ENCODE measurements at places on chromosomes 1 and 21.

- no peak for DNase-seq
These were observed 102.2 kb upstream of the SNX7 start for GRCh38 chr1:98559291-98559690.

DNA sequence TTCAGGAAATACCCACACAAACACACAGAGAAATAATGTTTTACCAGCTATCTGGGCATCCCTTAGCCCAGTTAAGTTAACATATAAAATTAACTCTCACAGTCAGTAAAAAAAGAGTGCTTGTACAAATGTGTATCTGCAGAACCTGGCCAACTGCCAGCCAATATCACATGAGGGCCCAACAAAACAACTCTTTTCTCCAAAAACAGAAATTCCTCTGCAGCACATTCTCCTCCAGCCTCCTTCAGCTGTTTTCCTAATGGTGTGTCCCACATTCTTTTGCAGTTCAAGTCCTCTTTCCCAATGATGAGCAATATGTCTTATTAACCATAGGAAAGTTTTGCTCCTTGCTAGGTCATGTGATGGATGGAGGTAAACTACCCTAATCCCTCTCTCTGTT lies 75.5 kb downstream of the LRRC7 start:
- no peak for DNase-seq

GRCh38 chr1:204977318-204977717 lies 65.7 kb upstream of the CNTN2 start:
- DNase-seq: no peak

- DNase-seq: peak; percentile 15
These were observed 27.9 kb downstream of the RGS5 start for GRCh38 chr1:163174524-163175437.

- DNase-seq: no peak
These were observed 3.6 kb upstream of the KIF17 start for GRCh38 chr1:20721117-20722061.

DNA sequence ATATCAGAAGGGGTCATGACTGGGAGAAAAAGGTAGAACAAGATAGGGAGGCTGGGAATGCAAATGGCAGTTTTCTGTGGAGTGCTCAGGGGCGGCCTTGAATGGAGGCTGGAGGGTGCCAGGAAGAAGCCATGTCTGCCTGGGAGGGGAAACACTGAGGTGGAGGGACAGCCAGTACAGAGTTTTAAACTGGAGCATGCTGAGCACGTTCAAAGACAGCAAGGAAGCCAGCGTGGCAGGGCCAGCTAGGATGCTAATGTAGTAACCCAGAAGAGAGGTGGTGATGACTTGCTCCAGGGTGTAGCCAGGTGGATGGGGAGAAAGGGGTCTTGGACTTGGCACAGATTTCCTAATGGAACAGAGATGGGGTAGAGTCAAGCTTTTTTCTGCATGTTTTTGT lies 445.8 kb upstream of the VAMP3 start:
- DNase-seq: no peak

- DNase-seq: no peak
These were observed 3.8 kb downstream of the DMBX1 start for GRCh38 chr1:46493316-46494032.

GRCh38 chr21:44919913-44920693 lies 596 bp downstream of the ITGB2 start:
- no peak for DNase-seq

DNA sequence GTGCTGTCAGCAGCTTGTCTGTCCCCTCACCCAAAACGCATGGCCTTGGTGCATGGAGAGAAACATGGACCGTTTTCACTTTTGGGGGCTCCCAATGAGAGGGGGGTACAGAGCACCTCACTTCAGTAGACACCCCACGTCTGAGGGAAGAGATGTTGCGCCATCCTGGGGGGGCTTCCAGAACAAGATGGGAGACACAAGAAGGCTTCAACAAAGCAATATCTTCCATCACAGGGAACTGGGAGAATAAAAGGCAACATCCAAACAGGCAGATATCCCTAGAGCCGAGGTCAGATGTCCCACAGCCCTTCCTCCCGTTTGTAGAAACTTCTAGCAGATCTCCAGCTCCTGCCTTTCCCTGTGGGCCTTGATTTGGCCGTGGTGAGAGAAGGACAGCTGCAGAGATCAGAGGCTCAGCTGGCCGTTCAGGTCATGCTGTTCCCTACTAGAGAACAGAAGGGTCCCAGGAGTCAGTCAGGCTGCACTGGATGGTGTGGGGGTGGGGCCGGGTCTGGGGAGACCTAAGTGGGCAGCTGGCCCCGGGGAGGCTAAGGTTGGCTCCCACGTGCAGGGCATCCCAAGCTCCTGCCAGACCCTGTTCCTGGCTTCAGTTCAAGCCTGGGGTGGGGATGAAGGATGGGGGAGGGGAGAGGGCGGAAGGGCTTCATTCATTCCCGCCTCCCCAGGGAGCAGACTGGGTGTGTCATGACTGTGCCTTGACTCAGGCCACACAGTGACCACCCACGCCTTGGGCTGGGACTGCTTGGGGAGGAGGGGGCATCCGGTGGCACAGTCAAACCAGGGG lies 4.4 kb downstream of the PLOD1 start:
- DNase-seq: no peak

- no peak for DNase-seq
These were observed 2.0 kb downstream of the C1orf116 start for GRCh38 chr1:207030522-207031009.

DNA sequence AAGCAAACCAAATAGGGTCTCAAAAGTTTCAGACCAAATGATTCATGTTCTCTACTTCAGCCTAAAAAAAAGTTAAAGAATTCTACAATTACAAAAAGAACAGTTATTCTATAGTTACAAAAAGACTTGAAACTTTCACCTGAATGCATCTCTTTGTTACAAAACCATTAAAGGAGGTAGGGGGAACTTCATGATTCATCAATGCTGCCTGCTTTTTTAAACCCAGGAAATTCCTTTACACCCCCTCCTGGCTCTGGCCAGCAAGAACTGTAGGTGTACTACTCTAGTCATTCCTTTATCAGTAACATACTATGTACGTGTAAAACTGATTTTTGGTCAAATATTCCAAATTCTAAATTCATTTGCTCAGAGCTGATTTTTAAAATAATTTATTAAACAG lies 5.0 kb downstream of the FAF1 start:
- no peak for DNase-seq

DNA sequence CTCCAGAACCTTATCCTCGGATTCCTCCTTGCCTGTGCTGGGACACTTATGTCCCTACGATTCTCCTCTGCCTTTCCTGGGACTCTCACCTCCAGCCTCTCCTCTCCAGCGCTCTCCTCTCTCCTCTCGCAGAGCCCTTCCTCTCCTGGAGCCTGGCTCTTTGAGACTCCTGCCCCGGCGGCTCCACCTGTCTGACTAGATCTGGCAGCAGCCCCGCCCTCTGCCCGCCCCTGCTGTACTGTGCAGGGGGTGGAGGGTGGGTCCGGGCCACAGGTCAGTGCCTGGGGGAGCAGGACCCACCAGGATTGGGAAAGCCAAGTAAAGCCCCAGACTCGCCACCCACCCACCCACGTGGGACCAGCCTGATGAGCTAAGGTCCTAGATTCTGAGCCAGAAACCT lies 1.6 kb downstream of the ELOVL1 start:
- no peak for DNase-seq

- no peak for DNase-seq
These were observed 263.2 kb downstream of the TM2D1 start for GRCh38 chr1:61461406-61462384.

GRCh38 chr1:10497109-10497508 lies 22.4 kb downstream of the PEX14 start:
- no peak for DNase-seq

- no peak for DNase-seq
These were observed 182.5 kb upstream of the SGIP1 start for GRCh38 chr1:66351478-66351877.

- no peak for DNase-seq
These were observed 372.7 kb downstream of the BRINP3 start for GRCh38 chr1:190104961-190105360.

- DNase-seq: no peak
These were observed 93.7 kb downstream of the TNNI3K start for GRCh38 chr1:74328851-74329250.

DNA sequence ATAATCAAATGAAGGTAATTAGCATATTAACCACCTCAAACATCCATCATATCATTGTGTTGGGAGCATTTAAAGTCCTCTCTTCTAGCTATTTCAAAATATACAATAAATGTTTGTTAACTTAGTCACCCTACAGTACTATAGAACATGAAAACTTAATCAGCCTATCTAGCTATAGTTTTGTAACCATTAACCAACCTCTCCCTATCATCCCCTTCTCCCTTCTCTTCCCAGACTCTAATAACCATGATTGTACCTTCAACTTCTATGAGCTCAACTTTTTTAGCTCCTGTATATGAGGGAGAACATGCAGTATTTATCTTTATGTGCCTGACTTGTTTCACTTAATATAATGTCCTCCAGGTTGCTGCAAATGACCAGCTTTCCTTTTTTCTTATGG lies 54.0 kb downstream of the RAVER2 start:
- DNase-seq: no peak

GRCh38 chr1:115832651-115833050 lies 8.3 kb downstream of the NHLH2 start:
- no peak for DNase-seq

DNA sequence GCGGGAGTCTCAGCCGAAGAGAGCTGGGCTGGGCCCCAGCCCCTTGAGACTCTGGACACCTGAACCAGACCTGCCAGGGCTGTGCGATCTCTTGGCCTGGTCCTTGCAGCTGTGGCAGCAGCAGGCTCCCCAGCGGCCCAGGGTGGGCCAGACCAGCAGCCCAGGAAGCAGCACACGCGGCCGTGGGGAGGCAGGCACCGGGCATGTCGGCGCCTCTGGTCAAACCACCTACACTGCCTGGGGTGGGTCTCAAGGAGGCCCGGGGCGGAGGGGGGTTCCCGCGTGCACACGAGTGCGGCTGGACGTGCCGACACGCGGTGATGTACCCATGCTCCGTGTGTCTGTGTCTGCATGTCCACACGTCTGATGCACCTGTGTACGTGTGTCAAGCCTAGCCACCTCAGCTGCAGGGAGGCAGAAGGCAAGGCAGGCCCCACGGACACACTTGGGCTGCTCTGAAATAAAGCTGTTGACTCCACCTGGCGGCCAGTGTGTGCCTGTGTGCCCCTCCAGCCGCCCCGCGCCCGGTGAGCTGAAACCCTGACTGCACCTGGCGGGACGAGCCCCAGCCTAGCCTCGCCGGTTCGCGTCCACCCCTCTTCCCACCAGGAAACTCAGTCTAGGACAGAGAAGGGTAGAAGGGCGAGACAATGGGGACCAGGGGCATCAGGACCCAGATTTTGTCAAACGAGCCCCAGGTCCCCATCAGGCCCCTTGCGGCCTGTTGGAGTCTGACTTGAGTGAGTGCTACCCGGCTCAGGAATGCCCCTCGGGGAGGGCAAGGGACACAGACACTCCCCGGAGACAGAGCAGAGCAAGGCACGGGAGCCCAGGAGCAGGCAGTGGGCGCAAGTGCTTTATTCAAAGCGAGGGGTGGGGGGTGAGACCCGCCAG lies 11.6 kb downstream of the SCNN1D start:
- peak; percentile 42 for DNase-seq

DNA sequence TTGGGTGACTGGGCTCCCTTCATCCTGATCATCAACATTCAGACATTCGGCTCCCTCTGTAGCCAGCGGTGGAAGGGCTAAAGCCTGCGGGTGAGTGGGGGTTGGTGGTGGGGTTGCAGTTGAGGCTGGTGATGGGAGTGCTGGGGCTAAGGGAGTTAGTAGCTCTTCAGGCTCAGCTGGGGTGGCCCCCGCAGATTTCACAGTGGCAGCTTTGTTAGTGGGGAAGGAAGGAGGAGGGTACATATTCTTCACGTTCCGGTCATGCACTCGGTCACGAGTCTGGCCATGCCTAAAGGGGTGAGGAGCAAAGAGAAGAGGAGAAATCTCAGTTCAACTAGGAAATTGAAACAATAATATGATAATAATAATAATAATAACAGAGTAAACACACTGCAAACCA lies 6.8 kb downstream of the PSMB4 start:
- no peak for DNase-seq

DNA sequence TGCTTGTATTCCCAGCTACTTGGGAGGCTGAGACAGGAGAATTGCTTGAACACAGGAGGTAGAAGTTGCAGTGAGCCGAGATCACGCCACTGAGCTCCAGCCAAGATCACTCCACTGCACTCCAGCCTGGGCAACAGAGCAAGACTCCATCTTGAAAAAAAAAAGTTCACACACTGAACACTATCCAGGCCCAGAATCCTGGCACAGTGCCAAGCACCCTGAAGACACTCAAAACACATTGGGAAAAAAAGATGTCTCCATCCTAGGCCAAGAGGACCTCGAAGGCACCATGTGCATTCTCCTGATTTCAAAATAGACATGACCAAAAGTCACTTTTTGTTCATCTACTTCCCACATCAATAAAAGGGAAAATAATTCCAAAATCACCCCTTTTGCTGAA lies 38.7 kb downstream of the SLC9A1 start:
- no peak for DNase-seq

DNA sequence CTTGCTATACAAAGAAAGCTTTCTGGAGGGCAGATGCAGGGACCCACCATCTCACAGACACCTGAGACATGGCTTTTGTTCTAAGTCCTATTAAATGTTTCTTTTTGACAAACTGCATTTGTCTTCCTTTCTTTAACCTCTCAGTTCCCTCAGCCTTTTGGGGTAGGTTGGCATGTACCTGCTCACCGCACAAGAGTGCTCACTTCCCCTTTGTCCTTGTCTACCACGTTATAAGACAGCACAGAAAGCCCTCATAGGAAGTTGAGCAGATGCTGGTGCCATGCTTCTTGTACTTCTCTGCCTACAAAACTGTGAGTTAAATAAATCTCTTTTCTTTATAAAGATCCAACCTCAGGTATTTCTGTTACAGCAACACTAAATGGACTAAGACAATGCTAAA lies 31.9 kb upstream of the RGS21 start:
- DNase-seq: no peak

DNA sequence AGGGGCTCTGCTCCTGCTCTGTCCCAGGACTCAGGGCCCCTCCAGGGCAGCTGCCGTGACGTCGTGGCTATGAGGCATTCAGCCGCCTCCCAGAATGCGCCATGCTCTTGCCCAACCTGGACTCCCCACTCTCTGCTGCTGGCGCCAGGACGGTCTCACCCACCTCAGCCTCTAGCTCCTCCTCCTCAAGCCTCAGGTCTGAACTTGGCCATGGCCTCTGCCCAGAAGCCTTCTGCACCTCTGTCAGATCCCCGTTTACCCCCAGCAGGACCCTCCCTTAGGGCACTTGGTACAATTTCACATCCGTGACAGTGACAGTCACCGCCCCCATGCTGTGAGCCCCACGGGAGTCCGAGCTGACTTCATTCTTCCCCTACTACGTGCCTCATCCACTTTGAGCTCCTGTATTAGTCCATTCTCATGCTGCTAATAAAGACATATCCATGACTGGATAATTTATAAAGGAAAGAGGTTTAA lies 4.9 kb downstream of the CSTB start:
- no peak for DNase-seq

Data from stimulated activated CD8-positive, alpha-beta memory T cell treated with anti-CD3 and anti-CD28 coated beads, Interleukin-4, amount 100 ng/mL, for 24 hours (primary cell).